Suprapubic skin (tissue), 4 donors: ENCODE measurements at places on chromosomes 11 and 22.

DNA sequence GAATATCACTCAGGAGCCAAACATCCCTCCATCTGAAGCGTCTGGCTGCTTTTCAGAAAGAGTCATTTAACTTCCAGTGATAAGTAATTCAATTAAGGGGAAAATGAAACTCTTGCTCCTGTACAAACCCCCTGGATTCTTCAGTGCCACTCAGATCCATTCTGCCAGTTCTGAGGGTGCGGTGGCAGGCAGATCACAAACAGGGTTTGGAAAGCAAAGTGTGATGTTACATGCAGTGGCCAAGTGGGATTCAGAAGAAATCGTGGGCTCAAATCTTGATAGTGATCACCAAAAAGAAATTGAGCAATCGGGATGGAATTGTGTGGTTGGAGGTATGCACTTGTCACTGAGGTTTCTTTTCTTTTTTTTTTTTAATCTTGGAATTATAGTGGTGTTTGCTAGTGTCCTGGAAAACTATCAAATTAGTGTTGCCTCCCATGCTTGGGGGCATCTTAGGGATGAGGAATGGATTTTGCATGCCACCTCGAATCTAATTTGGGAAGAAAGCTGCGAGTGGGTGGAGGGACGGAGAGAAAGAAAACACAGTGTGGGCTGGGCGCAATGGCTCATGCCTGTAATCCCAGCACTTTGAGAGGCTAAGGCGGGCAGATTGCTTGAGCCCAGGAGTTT, 22.5 kb upstream of the RTL6 start:
- peak; percentile 9 for DNase-seq

DNA sequence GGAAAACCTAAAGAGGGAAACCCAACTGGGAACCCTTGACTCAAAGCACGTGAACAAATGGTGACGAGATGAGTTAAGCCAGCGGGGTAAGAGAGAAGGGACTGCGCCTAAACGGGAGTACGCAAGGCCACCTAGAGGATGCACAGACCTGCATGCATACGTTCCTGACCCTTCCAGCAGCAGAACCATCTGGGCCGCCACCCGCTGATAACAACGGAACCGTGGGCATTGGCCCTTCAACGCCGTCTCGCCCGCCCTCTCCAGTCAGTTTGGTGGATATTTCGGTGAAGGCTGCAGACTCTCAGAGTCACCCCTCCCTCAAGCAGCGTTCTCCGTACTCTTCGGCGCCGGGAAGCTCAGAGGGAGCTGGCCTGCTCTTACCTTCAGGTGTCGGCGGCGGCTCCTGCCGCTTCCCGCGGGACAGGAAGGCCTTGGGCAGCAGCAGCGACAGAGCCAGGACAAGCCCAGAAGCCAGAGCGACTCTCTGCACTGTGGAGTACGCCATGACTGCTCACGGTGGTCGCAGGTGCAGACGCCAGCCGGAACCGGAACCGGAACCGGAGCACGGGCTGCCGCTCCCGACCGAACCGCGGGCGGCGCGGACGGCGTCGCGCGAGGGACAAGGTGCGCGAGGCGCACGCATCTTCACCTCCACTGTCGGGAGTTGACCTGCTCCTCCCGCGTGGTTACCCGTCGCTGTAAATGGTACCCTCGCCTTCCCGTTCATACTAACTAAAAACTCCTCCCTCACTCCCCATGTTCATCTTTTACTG, at the start of gene RIC3:
RIC3 (minus strand) TSS at position 541 of the 773 bp plus-strand sequence; CDS start at position 505, 36 bp downstream.
- DNase-seq = no peak

DNA sequence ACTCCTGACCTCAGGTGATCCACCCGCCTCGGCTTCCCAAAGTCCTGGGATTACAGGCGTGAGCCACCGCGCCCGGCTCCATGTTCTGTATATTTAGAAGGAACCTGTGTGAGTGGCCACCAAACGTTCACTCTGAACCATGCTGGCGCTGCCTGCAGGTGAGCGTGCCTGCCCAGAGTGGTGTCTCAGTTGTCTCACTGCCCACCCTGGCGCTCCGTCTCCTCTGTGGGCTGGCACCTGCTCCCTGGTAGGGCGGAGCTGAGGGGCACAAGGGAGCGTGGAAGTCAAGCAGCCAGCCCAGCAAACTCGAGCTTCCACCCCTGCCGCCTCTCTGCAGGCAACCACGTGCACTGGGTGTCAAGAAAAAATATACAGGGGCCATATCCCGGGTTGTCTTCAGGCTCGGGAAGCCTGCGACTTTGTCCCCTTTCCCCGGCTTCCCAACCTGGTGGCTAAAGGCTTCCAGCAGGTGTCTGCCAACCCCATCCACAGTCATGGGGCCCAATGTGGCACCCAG, 16.7 kb downstream of the TXN2 start:
- no peak for DNase-seq

DNA sequence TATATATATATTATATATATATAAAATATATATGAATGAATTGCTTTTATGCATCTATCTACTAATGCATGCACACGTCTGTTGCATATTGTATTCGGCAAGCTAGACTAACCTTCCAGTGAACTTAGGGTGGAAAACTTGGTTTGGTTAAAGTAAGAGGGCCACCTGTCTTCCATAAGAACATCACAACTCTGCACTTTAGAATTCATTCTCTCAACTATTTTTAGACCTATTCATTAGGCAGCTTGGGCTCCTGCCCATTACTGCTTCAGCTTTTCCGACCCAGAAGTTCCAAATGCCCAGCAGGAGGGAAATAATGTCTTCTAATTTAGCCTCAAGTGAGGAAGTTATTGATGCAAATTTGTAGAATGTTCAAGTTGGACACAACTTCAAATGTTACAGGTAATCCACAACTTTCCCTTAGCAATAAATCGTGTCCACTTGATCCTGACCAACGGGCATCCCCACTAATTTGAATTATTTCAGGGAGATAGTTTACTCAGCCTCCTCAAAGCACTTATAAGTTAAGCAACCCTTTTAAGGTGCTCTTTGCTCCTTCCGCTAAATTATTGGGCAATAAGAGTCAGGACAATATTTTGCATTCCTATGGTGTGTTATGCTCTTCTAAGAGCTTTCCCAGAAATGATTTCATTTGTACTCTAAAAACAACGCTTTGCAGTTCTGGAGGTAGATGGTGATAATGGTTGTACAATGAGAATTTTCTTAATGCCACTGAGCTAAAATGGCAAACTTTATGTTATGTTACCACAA, 132.3 kb downstream of the OPCML start:
- no peak for DNase-seq

- peak; percentile 35 for DNase-seq
These were observed 8.4 kb downstream of the UCP3 start for GRCh38 chr11:74000307-74001133.
